Activated naive CD8-positive, alpha-beta T cell treated with anti-CD3 and anti-CD28 coated beads for 36 hours (primary cell): ENCODE measurements at places on chromosomes 2 and 18. TPM values are rescaled to one million over a fixed set of nuclear protein-coding genes. Genes with fewer than 3 reads are reported as not detected.

GRCh38 chr2:109168086-109168485, 39.1 kb downstream of the SH3RF3 start:
- no peak overlapping the region for H3K27ac ChIP-seq
- H3K36me3 ChIP-seq, result peaks cover 11% of the 10 kb centered on the region
- DNase-seq, result no peak
- H3K4me1 ChIP-seq, result peaks cover 20% of the 10 kb centered on the region
- no peak overlapping the region for H3K4me3 ChIP-seq
- no peaks in the 10 kb centered on the region for H3K27me3 ChIP-seq

DNA sequence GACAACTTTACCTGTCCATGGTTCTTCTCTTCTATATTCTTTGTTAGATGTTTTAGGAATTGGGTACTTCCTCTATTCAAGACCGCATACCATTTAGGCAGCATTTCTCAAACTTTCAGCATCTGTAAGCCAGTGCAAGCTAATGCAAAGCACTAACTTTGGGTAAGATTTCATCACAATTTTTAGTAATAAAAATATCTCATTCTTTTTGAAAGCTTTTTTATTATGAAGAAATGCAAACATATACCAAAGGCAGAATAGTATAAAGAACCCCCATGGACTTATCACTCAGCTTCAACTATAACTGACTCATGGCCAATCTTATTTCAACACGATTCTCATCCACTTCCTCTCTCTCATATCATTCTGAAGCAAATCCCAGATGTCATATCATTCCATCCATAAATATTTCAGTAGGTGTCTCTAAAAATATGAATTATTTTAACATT, 32.9 kb downstream of the INO80C start:
- H3K4me3 ChIP-seq, result no peak overlapping the region
- no peaks in the 10 kb centered on the region for H3K27me3 ChIP-seq
- H3K27ac ChIP-seq, result no peak overlapping the region
- no peak for DNase-seq

- no peak for DNase-seq
- no peak overlapping the region for H3K27ac ChIP-seq
- H3K36me3 ChIP-seq, result no peaks in the 10 kb centered on the region
- H3K4me3 ChIP-seq, result no peak overlapping the region
These were observed 164.2 kb upstream of the SETBP1 start for GRCh38 chr18:44516450-44516849.

GRCh38 chr2:60463249-60463648, 90.2 kb downstream of the BCL11A start:
- no peak overlapping the region for H3K27ac ChIP-seq
- H3K36me3 ChIP-seq, result no peaks in the 10 kb centered on the region
- H3K27me3 ChIP-seq, result no peaks in the 10 kb centered on the region
- no peaks in the 10 kb centered on the region for H3K4me1 ChIP-seq

- no peak for DNase-seq
- no peaks in the 10 kb centered on the region for H3K36me3 ChIP-seq
- H3K4me1 ChIP-seq, result no peaks in the 10 kb centered on the region
These were observed 1014.3 kb upstream of the CDH2 start for GRCh38 chr18:29191263-29191662.

- H3K27me3 ChIP-seq, result no peaks in the 10 kb centered on the region
- H3K4me3 ChIP-seq, result no peak overlapping the region
- no peaks in the 10 kb centered on the region for H3K36me3 ChIP-seq
- no peak for DNase-seq
- H3K4me1 ChIP-seq, result peaks cover 10% of the 10 kb centered on the region
- H3K27ac ChIP-seq, result no peak overlapping the region
These were observed 35.8 kb downstream of the TGFA start for GRCh38 chr2:70517804-70518203.

Gene ABCG8
- total RNA-seq, result not detected

Gene TBR1
- not detected for total RNA-seq

Gene LYPD1
- total RNA-seq, result not detected

Gene EFHD1
- 1.1 TPM for total RNA-seq
